ENCODE measurements at places on chromosomes 6 and 20. TPM values are rescaled to one million over a fixed set of nuclear protein-coding genes. Genes with fewer than 3 reads are reported as not detected.

CRISP2 gene
- total RNA-seq = 0.64 TPM

MCM8 gene
- total RNA-seq = 4.5 TPM

DEFB113 gene
- total RNA-seq = not detected

PRDM1 gene
- total RNA-seq = 3.5 TPM

RANBP9 gene
- total RNA-seq = 37.5 TPM

AVP gene
- total RNA-seq = not detected

OPN5 gene
- not detected for total RNA-seq

OLIG3 gene
- total RNA-seq = not detected

RIMS1 gene
- 0.30 TPM for total RNA-seq

ZMYND8 gene
- 40.7 TPM for total RNA-seq

CDC40 gene
- total RNA-seq = 19.3 TPM

PSMB1 gene
- total RNA-seq = 110 TPM

FOXC1 gene
- total RNA-seq = 5.8 TPM

GRIK2 gene
- 0.58 TPM for total RNA-seq

MOG gene
- total RNA-seq = not detected

COL9A3 gene
- 2.6 TPM for total RNA-seq

DEFB125 gene
- total RNA-seq = not detected

PTGIS gene
- 160 TPM for total RNA-seq

ECHDC1 gene
- 22.4 TPM for total RNA-seq

ZNF337 gene
- 29.5 TPM for total RNA-seq

FOXS1 gene
- total RNA-seq = not detected

BAG2 gene
- total RNA-seq = 13.6 TPM

SEMG1 gene
- total RNA-seq = not detected

APOM gene
- 1.3 TPM for total RNA-seq

AURKA gene
- total RNA-seq = 2.9 TPM

LGSN gene
- total RNA-seq = not detected

HDGFL1 gene
- not detected for total RNA-seq

EYA2 gene
- 3.2 TPM for total RNA-seq

MUCL3 gene
- total RNA-seq = not detected

MPIG6B gene
- total RNA-seq = 0.94 TPM

HSPA12B gene
- total RNA-seq = 6.5 TPM

CD40 gene
- total RNA-seq = 14.4 TPM
